ENCODE measurements at places on chromosomes 12 and 14.

- no peak for DNase-seq
These were observed 396.0 kb upstream of the PRICKLE1 start for GRCh38 chr12:42985506-42985905.

- no peak for DNase-seq
These were observed 2.9 kb downstream of the TMEM121 start for GRCh38 chr14:105529319-105529568.

- DNase-seq, result no peak
These were observed 5.0 kb downstream of the CARMIL3 start for GRCh38 chr14:24056800-24057184.

DNA sequence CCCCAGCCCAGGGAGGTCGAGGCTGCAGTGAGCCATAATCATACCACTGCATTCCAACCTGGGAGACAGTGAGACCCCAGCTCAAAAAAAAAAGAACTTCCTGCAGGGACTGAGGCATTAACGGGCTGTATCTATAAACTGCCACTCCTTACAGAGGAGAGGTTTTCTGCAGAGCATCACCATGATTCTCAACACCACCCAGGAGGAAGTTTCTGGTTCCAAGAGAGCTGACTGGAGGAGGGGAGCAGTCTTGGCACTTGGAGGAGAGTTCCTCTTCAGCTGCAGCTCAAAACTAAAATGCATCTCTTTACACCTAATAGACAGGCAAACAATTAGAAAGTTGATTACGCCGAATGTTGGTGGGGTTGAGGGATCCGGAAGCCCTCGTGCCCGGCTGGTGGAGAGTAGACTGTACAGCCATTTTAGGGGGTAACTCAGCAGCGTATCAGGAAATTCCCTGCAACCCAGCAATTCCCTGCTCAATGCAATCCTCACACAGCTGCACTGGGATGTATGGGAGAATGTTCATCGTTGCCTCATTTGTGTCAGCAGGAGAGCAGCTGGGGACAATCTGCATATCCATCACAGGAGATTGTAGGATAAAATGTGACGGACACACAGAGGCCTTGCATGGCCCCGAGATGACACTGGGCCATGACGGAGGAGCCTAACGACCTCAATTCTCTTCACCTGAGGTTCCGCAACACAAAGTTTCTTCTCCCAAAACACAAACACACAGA, 36.6 kb downstream of the ACTN1 start:
- no peak for DNase-seq

- no peak for DNase-seq
These were observed 24.3 kb downstream of the NCOR2 start for GRCh38 chr12:124543052-124543589.

DNA sequence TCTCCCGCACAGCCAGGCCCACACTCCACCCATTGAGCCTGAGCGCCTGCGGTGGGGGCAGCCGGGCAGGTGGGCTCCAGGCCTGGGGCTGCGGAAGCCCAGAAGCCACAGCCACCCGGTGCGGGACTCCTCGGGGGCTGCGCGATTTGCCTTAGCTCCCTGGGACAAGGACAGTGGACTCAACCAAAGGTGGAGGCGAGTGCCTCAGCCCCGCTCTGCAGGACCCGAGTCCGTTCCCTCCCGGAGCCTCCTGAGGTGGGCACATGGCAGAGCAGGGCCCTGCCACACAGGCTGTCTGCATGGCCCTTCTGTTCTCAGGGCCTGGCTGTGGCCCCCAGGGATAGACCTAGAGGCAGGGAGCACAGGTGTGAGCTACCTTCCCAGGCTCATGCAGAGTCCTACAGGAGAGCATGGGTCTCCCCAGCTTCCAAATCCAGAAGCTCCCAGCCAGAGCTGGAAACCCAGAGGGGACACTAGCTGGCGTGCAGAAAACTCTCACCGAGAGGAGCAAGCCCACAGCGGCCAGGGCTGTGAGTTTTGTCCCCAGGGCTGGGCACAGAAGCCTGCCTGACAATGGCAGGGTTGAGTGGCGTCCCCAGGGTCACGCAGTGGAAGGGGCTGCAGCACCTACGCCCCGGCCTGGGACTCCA, 22.2 kb upstream of the LRTM2 start:
- DNase-seq, result no peak

DNA sequence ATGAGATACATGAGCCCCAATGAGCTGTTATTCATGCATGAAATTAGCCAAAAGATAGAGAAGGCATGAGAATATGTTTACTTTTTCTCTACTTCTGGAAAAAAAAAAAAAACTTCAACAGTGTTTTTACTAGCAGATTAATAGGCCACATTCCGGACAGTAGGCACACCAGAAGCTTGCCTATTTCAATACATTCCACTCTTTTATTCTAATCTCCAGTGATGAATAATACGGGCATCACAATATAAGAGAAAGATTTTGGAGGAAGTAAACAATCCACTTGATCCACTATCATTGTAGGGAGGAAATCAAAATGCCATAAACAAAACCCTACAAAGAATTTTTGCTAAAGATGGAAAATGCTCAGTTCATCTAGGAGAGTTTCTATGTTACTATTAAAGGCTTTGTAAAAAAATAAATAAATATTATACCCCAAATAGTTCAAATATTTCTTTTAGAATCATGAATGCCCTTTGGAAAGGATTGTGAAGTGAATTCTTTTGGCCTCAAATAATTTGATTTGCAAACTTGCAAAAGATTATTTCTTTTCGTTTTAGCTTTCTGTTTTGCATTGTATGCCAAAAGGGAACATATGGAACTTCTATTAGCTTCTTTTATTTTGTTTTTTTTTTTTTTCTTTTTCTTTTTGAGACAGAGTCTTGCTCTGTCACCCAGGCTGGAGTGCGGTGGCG, 232.6 kb downstream of the EPS8 start:
- no peak for DNase-seq

DNA sequence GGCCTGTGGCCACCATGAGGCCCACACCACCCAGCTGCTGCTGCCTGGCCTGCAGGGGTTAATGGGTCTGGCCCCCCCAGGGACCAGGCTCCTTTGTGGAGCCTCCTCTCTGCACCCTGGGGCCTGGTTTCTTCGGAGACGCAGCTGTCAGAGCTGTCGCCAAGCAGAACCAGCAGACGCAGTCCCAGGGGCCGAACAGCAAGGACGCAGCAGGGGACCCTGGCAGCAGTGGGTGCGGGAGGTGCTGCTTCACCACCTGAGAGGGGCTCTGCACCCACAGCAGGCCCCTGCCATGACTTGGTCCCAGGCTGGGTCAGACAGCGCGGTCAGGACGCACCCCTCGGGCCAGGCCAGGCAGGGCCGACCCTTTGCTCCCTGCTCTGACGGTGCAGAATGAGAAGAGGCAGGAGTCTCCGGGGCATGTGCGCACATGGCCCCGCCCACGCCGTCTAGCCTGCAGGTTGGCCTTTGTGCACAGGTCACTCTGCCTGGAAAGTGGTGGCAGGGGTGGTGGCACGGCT, 30.5 kb downstream of the JAG2 start:
- no peak for DNase-seq

- DNase-seq, result no peak
These were observed 123.6 kb upstream of the TSPAN8 start for GRCh38 chr12:71281425-71281824.

DNA sequence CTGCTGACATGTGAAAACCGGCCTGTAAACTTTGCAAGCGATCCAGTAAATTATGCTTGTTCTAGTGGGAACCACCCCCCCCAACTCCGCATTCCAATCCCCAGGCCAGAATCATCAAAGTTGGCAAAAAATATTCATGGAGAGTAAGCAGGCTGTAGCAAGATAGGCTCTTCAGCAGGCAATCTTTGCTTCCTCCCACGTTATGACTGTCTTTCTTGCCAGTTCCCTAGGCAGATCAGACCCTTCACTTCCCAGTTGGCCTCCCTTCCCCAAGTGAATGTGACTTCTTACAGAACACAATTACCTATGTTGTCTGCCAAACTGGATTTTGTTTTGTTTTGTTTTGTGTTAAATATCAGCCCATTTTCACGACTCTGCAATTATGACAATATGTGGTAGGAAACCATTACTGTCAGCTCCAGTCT, 1.2 kb upstream of the PTGER2 start:
- DNase-seq, result no peak

DNA sequence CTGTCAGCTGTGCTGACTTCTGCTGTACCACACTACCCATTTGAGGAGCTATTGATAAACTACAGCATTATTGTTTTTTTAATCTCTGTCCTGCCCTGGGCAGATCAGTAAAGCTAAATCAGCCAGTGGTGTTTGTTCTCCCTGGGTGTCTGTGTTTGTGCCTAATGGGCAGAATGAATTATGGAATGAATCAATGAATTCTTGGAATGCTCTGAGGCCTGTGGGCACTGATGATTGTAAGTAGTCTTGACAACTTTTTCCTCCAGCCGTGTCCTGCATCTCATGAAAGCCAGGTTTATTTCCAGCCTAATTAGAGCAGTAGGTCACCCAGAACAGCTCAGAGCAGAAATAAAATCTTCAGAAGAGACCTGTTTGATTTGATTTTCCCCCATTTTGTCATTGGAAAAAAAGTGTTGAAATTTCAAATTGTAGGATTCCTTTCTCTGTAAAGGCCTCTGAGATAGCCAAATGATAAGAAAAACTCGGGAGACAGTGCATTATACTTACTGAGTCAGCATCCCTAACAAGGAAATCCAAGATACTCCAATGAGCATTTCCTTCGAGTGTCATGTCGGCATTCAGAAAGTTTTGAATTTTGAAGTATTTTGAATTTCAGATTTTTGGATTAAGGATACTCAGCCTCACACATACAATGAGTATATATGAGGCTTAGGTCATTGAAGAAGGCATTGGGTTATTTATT, 19.4 kb upstream of the EVL start:
- no peak for DNase-seq

- no peak for DNase-seq
These were observed 12.4 kb downstream of the LUM start for GRCh38 chr12:91098941-91099340.

DNA sequence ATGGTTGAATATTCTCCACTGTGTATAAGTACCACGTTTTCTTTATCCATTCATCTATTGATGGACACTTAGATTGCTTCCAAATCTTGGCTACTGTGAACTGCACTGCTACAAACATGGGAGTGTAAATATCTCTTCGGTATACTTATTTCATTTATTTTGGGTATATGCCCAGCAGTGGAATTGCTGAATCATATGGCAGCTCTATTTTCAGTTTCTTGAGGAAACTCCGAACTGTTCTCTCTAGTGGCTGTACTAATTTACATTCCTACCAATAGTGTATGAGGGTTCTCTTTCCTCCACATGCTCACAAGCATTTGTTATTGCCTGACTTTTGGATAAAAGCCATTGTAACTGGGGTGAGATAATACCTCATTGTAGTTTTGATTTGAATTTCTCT, 623.1 kb upstream of the LRFN5 start:
- DNase-seq, result no peak

- no peak for DNase-seq
These were observed 213.7 kb downstream of the SLC2A13 start for GRCh38 chr12:39892146-39892545.
